ENCODE measurements at places on chromosomes 5 and 9.

DNA sequence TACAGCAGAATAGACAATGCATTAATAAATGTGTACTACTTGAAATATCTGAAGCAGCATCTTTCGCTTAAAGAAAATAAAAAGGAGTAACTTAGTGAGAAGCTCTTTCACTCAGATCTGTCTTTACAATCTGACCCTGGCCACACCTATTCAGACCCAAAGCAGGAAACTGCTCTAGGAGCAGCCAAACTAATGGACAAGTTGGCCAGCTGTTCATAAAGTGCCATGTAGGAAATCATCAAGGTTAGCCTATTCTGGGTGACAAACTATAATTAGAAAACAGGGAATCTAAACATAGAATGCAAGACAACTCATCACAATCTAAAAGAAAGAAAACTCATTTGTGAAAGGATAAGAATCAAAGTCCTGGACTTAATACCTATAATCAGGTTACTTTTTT lies 101.3 kb downstream of the AGTPBP1 start:
- no peak for DNase-seq

- DNase-seq, result no peak
These were observed 179.7 kb upstream of the ANKRD55 start for GRCh38 chr5:56412601-56413379.

GRCh38 chr5:126635585-126635984 lies 34.8 kb downstream of the PHAX start:
- DNase-seq, result no peak

GRCh38 chr5:155125551-155126095 lies 112.1 kb downstream of the KIF4B start:
- DNase-seq, result no peak

- no peak for DNase-seq
These were observed 14.6 kb downstream of the MAP1B start for GRCh38 chr5:72121780-72122445.

DNA sequence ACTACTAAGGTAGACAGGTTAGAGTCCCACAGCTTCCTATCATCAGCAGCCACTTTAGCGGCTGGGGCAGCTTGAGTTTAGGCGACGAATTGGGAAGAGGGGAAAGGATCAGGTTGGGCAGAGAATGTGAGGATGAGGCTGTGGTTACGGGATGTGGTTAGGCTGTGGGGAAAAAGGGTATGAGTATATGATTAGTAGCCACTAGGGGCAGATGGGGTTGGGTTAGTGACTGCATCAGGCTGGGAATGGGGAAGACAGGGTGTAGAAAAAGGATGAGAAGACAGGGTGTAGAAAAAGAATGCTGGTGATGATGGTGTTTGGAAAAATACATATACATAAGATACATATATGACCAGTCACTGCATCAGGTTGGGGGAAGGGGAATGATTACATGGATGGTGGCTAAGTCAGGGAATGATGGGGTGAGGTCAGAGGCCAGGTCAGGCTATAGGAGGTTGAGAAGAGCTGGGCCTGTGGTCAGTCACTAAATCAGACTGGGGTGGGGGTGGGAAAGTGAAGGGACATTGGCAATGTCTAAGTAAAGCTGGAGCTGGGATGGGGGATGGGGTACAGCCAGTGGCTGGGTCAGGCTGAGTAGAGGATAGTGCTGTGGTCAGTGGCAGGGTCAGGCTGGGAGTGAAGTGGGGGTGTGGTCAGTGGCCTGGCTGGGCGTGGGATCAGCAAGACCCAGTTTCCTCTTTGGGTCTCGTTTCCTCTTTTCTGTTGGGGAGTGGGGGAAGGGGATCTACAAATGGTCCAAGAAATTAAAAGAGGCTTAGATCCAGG lies 2.1 kb downstream of the TLN1 start:
- no peak for DNase-seq

- no peak for DNase-seq
These were observed 1.4 kb downstream of the GPR151 start for GRCh38 chr5:146514575-146514974.

DNA sequence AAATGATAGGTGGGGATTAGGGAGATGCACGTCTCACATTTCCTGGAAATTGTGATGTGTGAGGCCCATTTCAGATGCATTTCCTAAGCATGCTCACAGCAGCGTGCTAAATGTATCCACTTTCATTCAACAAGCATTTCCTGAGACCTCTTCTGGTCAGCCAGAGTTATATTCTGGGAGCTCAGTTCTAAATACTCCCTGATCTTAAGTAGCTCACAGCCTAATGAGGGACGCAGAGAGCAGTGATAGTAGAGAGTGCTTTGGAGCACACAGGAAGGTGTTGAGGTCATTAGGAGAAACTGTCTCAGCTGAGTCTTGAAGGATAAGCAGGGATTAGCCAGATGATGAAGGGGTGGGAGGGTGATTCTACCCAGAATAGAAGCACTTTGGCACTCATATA lies 46.2 kb upstream of the FSD1L start:
- DNase-seq, result no peak

DNA sequence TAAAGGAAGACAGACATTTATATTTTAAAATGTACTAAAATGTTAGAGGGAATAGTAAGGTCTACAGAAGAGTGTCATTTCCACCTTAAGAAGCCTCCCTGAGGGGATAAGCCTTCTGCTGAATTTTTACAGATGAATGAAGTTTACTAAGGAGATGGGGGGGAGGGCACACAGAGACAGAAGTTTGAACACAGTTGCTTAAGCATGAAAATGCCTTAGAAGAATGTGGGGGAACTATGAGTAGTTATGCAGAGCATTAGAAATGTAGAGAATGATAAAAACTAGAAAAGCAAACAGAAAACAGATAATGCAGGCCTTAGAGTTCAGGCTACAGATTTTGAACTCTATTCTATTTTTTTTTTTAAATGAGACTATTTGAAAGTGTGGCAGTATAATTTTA lies 232.2 kb upstream of the VLDLR start:
- DNase-seq, result no peak

DNA sequence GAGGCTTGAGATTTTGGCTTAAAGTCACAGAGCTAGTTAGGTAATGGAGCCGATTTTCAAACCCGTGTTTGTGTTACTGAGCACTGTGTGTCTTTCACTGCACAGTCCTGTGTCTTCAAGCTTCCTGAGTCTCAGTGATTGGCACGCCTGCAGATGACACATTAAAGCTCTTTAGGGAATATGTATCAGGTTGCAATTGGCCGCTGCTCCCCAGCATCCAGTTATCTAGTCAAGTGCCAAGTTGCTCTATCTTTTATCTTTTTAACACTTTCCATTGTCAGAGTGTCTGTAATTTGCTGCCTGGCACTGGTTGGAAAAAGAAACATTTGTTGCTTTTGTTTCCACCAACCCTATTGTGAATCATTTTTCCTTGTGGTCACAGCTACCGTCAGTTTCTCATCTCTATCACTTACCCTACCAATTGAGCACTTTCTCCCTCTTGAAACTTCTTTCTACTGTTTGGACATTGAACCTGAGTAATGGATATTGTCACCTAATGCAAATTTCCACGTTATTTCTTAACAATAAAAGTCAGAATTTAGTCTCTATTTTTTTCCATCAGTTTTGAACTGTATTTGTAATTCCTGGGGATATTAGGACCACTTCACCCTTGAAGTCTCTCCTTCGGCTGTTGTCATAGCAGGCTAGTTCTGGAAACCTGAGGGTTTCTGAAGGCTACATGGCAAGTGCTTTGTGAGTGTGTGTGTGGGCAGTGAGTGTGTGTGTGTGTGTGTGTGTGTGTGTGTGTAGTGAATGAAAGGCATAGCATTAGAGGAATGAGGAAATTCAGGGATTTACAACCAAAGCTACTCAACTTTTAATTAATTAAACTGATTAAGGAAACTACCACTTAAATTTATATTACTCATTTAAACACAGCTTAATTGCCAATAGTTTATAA lies 274.3 kb downstream of the ISL1 start:
- no peak for DNase-seq

DNA sequence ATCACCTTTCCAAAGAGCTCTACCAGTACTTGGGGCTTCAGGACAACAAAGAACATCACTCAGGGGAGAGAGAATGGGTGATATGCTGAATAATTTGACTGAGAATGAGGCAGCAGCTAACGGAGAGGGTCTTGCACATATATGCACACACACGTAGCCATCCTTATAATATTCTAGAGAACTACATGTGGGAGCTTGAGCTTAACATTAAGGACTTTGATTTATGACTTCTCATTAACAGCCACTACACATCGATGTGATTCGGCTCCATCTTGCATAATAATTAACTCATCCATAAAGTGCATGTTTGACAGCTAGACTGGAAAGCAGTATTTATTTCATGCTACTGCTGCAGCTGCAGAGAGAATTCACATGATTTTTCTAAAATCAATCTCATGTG lies 163.4 kb downstream of the RAB3C start:
- DNase-seq, result no peak

DNA sequence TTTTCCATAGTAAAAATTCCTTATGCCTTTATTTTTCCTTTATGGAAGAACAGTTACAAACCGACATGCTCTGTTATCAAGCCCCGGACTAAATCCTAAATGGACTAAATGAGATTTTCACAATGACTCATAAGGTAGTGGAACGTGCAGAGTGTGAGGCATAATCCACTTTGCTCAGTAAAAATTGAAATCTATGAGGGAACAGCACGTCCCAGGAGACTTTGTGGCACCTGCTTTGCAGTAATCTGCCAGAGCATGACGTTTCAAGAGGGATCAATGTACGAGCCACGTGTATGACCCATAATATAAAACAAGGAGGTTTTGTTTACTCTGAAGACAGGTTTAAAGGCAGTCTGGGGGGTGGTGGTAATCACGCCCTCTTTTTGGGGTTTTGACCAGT lies 83.8 kb upstream of the GNA14 start:
- DNase-seq, result no peak

DNA sequence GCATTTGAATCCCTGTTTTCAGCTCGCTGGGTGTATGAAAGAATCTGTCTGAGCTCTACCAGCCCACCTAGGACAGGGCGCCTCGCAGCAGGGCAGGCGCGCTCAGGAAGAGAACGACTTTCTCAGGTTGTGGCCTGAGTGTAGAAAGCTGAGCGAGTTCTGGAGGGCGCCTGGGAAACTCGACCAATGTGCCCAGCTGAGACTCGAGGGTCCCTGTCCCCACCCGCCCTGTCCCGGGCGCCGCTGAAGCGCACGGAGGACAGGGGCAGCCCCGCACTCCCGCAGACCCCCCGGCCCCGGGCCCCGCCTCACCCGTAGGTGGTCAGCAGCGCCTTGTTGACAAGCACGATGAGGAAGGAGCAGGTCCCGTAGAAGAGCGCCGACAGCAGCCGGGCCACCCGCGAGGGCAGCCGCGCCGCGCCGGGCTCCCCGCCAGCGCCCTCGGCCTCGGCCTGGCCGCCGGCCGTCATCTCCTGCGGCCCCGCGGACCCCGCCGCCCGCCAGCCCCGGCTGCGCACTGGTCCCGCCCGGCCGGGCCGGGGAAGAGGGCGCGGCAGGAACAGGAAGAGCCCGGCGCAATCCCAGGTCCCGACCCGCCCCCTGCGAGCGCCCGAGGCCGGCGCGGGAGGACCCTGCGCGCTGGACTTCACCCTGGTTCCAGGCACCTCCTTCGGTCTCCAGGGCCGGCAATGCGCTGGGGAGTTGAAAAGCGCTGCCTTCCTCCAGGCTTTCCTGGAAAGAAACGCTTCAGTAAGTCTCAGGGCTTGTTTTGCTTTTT lies at the start of gene SLC35D2:
Gene SLC35D2 (minus strand): TSS at position 547 of the 778 bp plus-strand sequence. CDS start 77 bp downstream, at position 470.
- DNase-seq, result no peak

DNA sequence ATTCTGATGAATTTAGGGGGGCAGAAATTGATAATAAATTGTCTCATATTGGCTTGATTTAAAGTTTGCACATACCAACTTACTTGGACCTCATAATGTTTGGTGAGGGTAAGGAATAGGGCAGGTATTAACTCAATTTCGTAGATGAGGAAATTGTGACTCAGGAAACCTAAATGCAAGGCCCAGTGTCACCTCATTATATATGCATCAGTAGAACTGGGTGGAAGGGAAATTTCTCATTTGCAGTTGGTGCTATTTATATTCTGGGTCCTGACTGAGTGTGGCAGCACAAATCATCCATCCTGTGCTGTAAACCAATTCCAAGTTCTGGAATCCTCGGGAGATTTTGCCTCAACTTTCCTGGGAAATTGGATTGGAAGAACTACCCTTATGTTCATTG lies 103.0 kb downstream of the SPATA31D1 start:
- no peak for DNase-seq

DNA sequence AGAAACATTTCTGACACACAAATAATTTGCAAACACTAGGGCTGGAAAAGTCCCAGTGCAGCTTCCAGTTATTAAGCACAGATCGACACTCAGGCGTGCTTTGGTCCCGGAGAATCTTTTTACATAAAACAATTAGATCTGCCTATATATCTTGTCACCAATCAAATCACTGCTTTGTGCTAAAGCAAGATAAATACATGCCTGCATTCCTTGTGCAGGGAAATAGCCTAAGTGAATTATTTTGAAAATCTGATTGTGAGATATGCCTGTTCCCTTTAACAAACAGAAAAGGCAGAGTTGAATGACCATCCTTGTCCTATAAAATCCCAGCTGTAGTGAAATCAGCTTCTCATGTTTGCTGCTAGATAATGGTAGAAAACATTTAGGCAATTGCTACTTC lies 604.4 kb downstream of the CCDC171 start:
- no peak for DNase-seq
